NCI-H1092 (cell line): ENCODE measurements at places on chromosomes 2 and 18.

- DNase-seq, result no peak
Observed at GRCh38 chr2:45649462-45649857, 2.0 kb upstream of the PRKCE start.

DNA sequence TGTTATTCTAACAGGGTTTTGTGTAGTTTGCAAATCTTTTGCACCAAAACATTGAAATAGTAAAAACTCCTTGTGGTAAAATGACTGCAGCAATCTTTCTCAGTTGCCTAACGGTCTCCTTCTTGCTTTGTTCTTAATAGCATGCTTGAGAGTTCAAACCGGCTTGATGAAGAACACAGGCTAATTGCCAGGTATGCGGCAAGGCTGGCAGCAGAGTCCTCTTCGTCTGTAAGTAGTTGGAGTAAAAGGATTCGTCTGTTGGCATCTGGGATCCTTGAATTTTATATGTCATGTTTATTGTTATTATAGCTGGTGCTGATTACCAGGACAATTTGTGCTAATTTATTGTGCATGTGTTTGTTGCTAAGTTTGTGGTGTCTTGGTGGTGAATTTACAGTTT lies 138.1 kb downstream of the DTNA start:
- DNase-seq, result no peak

GRCh38 chr18:8983195-8983594 lies 119.3 kb upstream of the NDUFV2 start:
- no peak for DNase-seq

DNA sequence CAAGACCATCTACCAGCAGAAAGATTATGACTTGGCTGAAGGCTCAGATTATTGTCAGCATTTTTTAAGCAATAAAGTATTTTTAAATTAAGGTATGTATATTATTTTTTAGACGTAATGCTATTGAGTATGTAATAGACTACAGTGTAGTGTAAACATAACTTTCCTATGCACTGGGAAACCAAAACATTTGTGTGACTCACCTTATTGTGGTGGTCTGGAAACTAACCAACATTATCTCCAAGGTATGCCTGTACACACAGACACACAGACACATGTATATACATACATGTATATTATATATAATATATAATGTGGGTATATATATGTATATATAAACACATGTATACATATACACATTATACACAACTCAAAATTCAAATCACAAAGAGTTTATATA lies 9.1 kb upstream of the TMEFF2 start:
- DNase-seq, result no peak

GRCh38 chr2:70659551-70659950 lies 105.9 kb upstream of the TGFA start:
- DNase-seq, result no peak

GRCh38 chr2:85163675-85164074 lies 30.5 kb downstream of the TCF7L1 start:
- no peak for DNase-seq
